Myometrial cell (primary cell): ENCODE measurements at places on chromosomes 5 and 9. TPM values are rescaled to one million over a fixed set of nuclear protein-coding genes. Genes with fewer than 3 reads are reported as not detected.

Gene EPB41L4B
- total RNA-seq, result 0.29 TPM in 1 of 2 replicates, not detected in the other

Gene ENG
- 54.2 and 57.7 TPM in 2 replicates for total RNA-seq

Gene PCDHGA2
- 0.53 and 1.4 TPM in 2 replicates for total RNA-seq

Gene PCDHA6
- under 0.01 TPM in 1 of 2 replicates, not detected in the other for total RNA-seq

Gene PTGS1
- 7.5 and 9.4 TPM in 2 replicates for total RNA-seq

Gene EQTN
- not detected in 2 replicates for total RNA-seq

Gene TAF1L
- total RNA-seq, result not detected in 2 replicates

Gene CCDC192
- not detected in 2 replicates for total RNA-seq

Gene FAM221B
- total RNA-seq, result not detected in 2 replicates

Gene ARSI
- total RNA-seq, result 1.2 and 1.8 TPM in 2 replicates

Gene POU5F2
- under 0.01 TPM in 1 of 2 replicates, not detected in the other for total RNA-seq

Gene NUTM2F
- total RNA-seq, result not detected in 2 replicates

Gene ZNF608
- 0.18 and 0.29 TPM in 2 replicates for total RNA-seq

Gene SAPCD2
- total RNA-seq, result 17.3 and 17.5 TPM in 2 replicates

Gene SHOC1
- under 0.01 TPM in 2 replicates for total RNA-seq

Gene WNT8A
- total RNA-seq, result not detected in 2 replicates

Gene SPATA31D4
- not detected in 2 replicates for total RNA-seq

Gene PCDHGB6
- total RNA-seq, result 0.29 and 0.89 TPM in 2 replicates

Gene TAS2R1
- not detected in 2 replicates for total RNA-seq

Gene PLPPR1
- not detected in 2 replicates for total RNA-seq

Gene GMCL2
- not detected in 2 replicates for total RNA-seq

Gene SH3RF2
- total RNA-seq, result 0.53 TPM in 1 of 2 replicates, not detected in the other

Gene SOHLH1
- not detected in 2 replicates for total RNA-seq

Gene MARCHF11
- not detected in 2 replicates for total RNA-seq

Gene F2RL2
- 0.58 and 1.8 TPM in 2 replicates for total RNA-seq

Gene PCDHGA3
- 0.18 TPM in 1 of 2 replicates, not detected in the other for total RNA-seq

Gene HSD17B3
- total RNA-seq, result not detected in 2 replicates

Gene IRGM
- not detected in 2 replicates for total RNA-seq

Gene PDZD2
- total RNA-seq, result 1.2 and 1.4 TPM in 2 replicates

Gene SDHA
- total RNA-seq, result 91.8 and 100 TPM in 2 replicates

Gene TLX3
- not detected in 2 replicates for total RNA-seq

Gene MGAT1
- total RNA-seq, result 153 and 161 TPM in 2 replicates

Gene GZMA
- total RNA-seq, result not detected in 2 replicates

Gene ADGRD2
- not detected in 2 replicates for total RNA-seq

Gene SPATA31D1
- not detected in 2 replicates for total RNA-seq

Gene PCDHB14
- total RNA-seq, result under 0.01 and 1.7 TPM in 2 replicates

Gene C9orf40
- 6.9 and 10.6 TPM in 2 replicates for total RNA-seq

Gene PRUNE2
- total RNA-seq, result 17.0 and 18.7 TPM in 2 replicates

Gene LCN6
- total RNA-seq, result not detected in 2 replicates

Gene LPAR1
- 103 and 121 TPM in 2 replicates for total RNA-seq

Gene GABRA6
- total RNA-seq, result not detected in 2 replicates

Gene TAF11L9
- total RNA-seq, result not detected in 2 replicates

Gene SLC23A1
- not detected in 2 replicates for total RNA-seq

Gene ANKRD34B
- not detected in 2 replicates for total RNA-seq

Gene RBM22
- 21.8 and 30.0 TPM in 2 replicates for total RNA-seq

Gene PCDHA4
- total RNA-seq, result 0.35 TPM in 1 of 2 replicates, not detected in the other

Gene MEIKIN
- total RNA-seq, result not detected in 2 replicates

Gene TTC1
- total RNA-seq, result 44.7 and 48.7 TPM in 2 replicates

Gene IL13
- not detected in 2 replicates for total RNA-seq

Gene HAVCR2
- total RNA-seq, result not detected in 2 replicates

Gene FYB1
- total RNA-seq, result not detected in 2 replicates

Gene SLC1A3
- not detected in 2 replicates for total RNA-seq

Gene NME5
- total RNA-seq, result 0.86 and 2.5 TPM in 2 replicates

Gene SV2C
- total RNA-seq, result not detected in 2 replicates
